ENCODE measurements at places on chromosomes 16 and 17.

- no peak for DNase-seq
Measured at GRCh38 chr16:70410734-70411133, 28.2 kb downstream of the ST3GAL2 start.

DNA sequence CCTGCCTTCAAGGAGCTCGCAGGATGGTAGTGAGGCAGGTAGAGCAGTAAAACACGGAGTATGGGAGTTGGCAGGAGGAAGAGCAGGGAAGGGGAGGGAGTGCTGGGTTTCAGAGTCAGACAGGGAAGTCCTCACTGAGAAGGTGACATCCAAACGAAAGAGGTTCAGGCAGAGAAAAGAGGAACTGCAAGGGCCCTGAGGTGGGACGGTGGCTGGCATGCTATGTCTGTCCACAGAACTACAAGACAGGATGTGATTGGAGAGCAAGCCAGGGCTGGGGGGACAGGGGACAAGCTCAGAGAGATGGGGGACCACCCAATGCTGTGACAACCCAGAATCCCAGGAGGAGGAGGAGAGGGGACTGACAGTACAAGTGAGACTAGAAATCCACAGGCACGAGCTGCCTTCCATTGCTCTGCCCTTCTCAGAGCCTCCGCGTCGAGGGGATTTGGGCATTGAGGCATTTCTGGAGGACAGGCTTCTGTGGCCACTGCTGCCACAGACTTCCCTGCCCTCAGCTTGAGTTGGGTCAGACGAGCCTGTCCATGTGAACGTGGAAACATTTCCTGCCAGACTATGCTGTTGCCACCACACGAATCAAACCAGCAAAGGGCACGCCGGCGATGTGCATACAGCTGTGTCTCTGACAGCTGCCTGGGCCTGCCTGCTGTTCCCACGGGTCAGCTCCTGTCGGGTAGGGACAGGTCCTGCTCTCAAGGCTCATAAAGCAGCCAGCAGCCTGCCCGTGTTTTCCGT, 100.1 kb downstream of the RAB11FIP4 start:
- DNase-seq = peak; percentile 40

DNA sequence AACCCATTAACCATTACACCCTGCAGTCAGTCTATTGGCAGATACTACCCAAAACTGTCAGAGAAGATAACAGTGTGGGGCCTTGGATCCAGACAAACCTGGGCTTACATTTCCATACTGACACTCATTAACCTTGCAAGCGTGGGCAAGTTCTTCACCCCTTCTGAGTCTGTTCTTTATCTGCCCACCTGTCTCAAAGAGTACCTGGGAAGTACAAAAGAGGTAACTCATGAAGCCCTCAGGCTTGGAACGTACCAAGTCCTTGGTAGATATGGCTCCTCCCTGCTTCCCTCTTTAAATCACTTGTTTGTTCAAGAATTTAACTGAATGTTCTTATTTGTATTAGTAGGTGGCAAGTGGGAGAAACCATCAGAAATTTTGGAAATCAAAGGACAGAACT, 2.5 kb upstream of the IGSF6 start:
- no peak for DNase-seq

- no peak for DNase-seq
Measured at GRCh38 chr17:65022751-65023700, 33.5 kb downstream of the GNA13 start.

GRCh38 chr16:84449156-84450140, 55.0 kb downstream of the MEAK7 start:
- peak; percentile 82 for DNase-seq

DNA sequence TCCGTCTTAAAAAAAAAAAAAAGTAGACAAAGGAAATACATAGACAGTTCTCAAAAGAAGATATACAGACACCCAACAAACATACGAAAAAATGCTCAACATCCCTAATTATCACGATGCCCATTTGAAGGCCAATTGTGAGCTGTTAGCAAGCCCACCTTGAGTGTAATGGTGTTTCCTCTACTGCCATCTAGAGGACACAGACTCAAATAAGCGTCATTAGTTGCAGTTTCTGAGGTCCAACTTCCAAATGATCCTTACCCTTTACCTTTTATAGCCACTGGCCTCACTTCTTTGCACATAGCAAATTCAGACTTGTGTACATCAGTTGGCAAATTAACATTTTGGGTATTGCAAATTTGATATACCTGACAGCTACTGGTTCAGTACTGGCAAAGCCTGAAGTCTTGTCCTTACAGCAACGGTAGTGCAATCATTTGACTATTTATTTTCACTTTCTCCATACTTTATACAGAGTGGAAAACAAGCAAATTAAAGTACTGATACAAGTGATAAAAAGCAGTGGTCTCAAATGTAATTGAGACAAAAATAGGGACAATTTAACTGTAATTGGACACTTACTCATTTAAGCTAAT, 536.3 kb upstream of the EEF2KMT start:
- DNase-seq = no peak

DNA sequence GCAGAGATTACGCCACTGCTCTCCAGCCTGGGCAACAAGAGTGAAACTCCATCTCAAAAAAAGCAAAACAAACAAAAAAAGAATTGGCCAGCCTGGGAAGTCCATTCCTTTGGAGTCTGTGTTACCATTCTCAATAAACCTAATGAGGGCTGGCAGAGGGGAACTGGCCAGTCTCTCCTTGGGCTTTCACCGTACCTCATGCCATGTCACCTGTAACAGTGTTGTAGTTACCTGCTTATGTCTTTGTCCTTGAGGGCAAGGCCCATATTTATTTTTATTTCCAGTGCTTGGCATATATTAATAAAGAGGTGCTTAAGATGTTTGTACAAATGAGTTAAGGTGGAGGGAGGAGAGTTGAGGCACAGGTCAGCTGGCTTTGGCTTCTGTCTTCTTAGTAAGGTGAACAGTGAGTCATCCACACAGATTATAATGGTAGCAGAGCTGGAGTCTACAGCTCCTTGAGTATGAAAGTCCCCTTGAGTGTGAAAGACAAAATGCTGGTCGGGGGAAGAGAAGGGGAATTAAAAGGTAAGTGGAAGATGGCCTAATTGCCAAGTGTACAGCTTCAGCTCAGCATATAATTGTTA, 8.4 kb downstream of the C1QBP start:
- no peak for DNase-seq

- DNase-seq = no peak
Measured at GRCh38 chr17:13735861-13736260, 134.1 kb upstream of the HS3ST3A1 start.

- no peak for DNase-seq
Measured at GRCh38 chr17:64117981-64118979, 11.7 kb downstream of the ERN1 start.

DNA sequence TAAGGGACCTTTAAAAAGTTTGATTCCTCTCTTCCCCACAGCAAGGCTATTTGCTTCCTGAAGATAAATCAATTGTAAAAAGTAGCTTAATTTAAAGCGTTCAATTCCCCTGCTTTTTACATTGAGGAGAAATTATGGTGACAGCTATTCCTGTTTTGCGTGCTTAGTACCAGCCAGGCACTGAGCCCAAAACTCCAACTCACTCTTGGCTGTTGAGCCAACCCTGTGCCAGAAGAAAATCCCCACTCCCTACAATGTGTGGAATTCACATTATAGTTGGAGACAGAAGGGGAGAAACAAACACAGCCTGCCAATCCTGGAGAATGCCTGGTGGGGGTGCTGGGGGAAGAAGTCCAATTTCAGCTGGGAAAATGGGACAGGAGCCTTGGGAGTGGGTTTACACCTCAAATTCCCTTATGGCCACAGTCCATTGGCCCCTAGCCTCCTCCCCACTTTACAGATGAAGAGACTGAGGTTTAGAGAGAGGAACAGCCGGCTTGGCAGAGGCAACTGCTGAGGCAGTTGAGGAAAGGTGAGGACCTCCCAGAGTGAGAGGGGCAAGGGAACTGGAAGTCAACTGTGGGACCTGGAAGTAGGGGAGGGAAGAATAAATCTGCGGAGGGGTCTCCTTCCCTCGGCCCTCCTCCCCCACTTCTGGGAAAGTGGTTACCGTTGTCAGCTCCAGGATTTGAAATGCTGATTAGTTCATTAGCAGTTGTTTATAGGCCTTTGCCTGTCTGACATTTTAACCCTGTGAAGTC, 26.1 kb downstream of the CDH1 start:
- no peak for DNase-seq

DNA sequence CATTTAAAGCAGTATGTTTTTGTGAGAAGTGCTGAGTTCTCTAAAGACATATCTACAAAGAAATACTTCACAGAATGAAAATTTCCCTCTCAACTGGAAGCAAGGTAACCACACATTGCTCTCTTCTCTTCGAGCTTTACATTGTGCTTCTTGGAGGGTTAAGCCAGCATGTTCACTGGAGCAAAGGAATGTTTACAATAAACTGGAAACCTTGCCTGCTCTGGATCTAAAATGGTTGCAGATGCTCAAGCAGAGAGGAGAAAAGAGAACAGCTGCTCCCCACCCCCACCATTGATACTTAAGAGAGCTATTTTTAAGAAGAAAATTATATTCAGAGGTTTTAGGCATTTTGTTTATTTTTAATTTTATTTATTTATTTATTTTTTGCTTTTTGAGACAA, 213.1 kb downstream of the CEP112 start:
- DNase-seq = no peak

DNA sequence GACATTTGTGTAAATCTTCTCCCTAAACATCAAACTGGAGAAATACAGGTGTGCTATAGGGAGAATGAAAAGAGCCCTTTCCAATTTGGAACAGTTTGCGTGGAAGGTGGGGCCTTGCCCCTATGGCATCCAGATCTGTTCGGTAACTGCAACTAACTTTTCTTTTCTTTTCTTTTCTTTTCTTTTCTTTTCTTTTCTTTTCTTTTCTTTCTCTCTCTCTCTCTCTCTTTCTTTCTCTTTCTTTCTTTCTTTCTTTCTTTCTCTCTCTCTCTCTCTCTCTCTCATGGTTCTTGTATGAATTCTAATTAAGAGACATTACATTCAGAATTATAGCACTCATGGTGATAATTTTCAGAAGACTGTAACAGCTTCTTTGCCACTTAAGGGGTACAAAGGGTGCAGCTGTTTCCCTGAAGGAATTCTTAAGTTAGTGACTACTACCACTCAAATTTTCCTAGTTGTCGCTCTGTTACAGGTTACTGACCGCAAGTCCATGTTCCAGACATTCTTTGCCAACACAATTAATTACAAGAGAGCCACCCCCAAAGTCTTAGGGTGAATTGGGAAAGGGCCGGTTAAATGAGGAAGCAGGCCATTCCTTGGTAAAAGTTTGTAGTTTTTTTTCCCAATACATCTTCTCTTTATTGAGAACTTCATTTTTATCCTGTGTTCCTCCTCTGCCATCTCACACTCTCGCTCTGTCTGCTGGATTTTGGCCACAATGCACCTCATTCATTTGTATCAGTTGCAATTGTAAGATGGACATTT, 69.8 kb downstream of the KSR1 start:
- DNase-seq = no peak

- DNase-seq = no peak
Measured at GRCh38 chr17:50842506-50843149, 7.2 kb downstream of the WFIKKN2 start.

- no peak for DNase-seq
Measured at GRCh38 chr16:600781-601180, 10.9 kb downstream of the RAB40C start.

DNA sequence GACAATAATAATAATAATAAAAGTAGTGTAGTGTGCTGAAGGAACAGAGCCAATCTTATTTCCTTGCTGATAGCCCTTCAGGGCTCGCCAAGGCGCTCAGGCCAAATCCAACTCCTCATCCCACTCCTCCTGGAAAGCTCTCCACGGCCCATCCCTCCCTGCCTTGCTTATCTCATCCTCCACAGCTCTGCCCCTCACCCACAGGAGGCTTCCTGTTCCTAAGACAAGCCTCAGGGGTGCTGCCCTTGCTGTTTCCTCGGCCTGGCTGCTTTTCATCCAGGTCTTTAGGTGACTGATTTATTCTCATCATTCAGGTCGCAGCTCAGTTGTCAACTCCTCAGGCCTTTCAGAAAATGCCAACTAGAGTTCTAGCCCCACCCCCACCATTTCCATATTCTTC, 11.2 kb downstream of the GTF3C1 start:
- no peak for DNase-seq
